ENCODE measurements at places on chromosomes 12 and 14. TPM values are rescaled to one million over a fixed set of nuclear protein-coding genes. Genes with fewer than 3 reads are reported as not detected.

DNA sequence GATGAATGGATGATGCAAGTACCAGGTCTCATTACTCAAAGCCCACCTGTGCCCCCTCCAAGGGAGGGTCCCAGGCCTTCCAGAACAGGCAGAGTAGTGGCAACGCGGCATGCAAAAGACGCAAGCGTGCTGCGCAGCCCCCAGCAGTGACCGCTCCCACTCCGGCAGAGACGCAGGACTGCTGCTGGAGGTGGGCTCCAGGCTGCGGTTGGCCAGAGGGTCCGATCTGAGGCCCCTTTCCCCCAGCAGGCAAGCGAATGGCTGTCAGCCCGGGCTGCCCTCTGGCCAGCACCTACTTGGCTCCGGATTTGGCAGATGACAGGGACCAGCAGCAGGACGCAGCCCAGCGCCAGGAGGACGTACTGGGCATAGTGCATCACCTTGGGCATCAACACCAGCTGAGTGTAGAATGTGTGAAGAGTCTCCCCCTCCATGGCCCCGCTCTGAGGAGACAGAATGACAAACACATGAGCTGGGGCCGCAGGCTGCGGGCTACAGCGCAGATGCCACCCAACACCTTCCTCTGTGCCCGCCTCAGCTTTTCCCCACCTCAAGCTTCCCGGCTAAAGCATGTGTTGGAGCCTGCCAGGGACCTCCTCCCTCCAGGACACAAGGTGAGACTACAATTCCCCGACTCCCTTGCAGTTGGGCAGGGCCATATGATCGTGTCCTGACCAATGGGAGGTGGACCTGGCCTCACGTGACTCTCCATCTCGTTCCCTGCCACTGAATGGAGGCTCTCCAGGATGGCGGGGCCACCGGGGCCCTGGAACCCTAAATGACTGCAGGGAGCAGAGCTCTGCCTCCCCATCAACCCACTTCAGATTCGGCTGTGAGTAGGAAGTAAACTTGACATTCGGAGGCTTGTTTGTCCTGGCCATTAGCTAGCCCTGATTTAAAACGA is 77.4 kb downstream of the SCARB1 start:
- DNase-seq: peak; percentile 57

- DNase-seq: no peak
Observed at GRCh38 chr14:77910506-77910905, 110.6 kb downstream of the ADCK1 start.

GRCh38 chr12:128387811-128388422 is 120.9 kb downstream of the TMEM132C start:
- DNase-seq: peak; percentile 86

- DNase-seq: no peak
Observed at GRCh38 chr12:127703026-127703425, 563.9 kb upstream of the TMEM132C start.

DNA sequence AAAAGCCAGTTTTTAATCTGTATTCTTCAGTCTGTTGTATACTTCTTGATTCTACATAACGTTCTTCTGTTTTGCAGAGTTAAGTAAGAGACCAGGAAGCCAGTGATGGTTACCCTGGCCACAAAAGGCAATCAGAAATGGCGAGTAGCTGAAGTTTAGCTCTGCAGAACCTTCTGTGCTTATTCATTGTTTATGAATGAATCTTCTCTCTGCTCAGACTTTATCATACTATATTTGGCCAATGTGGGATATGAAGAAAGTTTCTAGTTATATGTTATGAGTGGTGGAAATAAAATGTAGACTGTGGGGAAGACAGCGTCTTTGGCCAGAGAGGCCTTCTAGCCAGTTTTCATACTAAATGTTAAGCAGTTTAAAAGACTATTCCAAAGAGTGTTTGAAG is 249.9 kb upstream of the RGS6 start:
- DNase-seq: no peak

GRCh38 chr14:91752961-91753360 is 21.1 kb upstream of the CATSPERB start:
- DNase-seq: no peak

GRCh38 chr14:67668559-67668958 is 5.9 kb downstream of the VTI1B start:
- no peak for DNase-seq

The OAS2 gene
- total RNA-seq: 1.5 TPM

The CYP46A1 gene
- 1.8 TPM for total RNA-seq

The SHMT2 gene
- 71.8 TPM for total RNA-seq

- no peak for DNase-seq
Observed at GRCh38 chr12:11768233-11768965, 118.9 kb downstream of the ETV6 start.

GRCh38 chr14:103298620-103299019 is 35.4 kb upstream of the EIF5 start:
- no peak for DNase-seq

DNA sequence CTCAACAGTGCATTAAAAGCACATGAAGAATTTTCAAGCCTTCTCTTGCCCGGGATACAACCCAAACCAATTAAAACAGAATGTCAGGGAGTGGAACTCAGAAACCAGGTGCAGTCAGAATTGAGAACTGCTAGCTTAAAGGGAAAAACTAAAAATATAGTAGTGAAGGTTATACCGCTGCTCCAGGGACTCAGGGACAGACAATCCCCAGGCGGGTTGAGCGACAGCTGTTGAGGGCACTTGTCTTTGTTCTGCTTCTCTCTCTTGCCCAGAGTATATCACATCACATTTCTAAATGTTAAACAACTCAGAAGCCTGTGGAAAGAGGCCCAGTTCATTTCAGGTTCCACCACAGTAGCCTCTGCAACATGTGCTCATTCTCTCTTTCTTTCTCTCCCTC is 93.1 kb downstream of the SLC5A8 start:
- DNase-seq: no peak

DNA sequence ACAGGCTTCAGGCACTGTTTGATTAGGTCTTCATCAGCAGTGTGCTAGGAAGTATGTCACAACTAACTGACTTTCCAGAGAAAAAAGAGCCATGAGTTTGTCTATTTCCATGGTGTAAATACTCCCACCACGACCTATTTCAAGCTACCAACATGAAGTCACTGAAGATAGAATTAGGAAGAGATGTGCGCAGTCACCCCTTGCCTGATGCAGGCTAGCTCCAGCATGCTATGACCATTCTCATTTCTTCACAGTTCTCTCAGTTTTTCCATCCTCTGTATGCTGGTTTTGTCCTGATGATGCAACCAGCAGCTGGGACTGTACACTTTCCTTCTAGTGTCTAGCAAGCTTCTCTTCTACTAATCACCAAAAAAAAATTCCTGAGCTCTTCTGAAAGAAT is 191.6 kb upstream of the NUDT4 start:
- DNase-seq: no peak

The NGB gene
- total RNA-seq: 0.13 TPM

The HVCN1 gene
- 0.95 TPM for total RNA-seq

The CELA1 gene
- total RNA-seq: not detected

GRCh38 chr12:12445882-12446181 is 89.0 kb downstream of the BORCS5 start:
- DNase-seq: no peak

- DNase-seq: no peak
Observed at GRCh38 chr14:103641161-103641560, 12.2 kb downstream of the KLC1 start.

GRCh38 chr14:22657861-22658260 is 13.7 kb upstream of the OR6J1 start:
- DNase-seq: no peak

- DNase-seq: no peak
Observed at GRCh38 chr12:122350141-122350848, 72.2 kb downstream of the CLIP1 start.

GRCh38 chr12:117662620-117663395 is 301.4 kb upstream of the NOS1 start:
- no peak for DNase-seq
